ENCODE measurements at places on chromosomes 13 and 19.

GRCh38 chr19:41480336-41480735 is 37.4 kb downstream of the ERICH4 start:
- no peak for DNase-seq

DNA sequence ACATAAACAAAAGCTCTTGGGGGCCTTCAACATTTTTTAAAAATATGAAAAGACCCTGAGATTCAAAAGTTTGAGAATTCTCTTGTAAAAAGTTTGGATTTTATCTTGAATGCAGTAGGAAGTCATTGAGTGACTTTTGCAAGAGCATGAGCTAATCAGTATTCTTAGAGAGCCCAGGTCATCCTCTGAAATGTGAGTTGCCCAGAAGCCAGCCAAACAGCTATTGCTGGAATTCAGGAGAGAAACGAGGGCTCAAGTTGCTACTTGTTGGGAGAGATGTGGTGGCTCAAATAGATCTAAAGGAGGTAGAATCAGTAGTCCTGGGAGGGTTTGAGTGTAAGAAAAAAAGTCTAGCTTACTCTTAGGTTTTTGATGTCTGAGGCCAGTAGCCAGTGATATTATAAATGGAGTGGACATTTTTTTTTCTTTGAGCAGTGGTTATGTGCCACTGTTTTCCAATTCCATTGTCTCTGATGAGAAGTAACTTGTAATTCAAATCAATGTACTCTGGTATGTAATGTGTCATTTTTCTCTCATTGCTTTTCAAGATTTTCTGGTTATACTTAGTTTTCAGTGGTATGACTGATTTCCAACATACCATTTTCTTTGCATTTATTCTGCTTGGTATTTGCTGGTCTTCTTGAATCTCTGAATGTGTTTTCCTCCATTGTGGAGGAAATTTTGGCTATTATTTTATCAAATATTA is 30.7 kb downstream of the LMO7 start:
- no peak for DNase-seq

DNA sequence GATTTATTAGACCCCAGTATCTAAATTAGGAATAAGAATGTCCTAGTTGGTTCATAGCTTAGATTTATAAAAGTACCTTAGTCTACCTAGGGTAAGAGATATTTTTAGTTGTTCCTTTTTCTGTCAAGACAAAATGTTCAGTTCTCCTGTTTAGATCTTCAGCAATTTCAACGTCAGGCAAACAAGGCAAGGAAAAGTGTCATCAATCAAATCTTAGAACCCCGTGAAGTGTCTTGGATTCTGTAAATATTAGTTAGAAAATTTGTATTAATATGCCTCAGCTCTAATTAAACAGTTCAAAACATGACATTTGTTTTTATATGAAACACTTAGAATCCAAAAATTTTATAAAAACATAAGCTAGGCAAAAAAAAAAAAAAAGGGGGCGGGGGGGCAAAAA is 296.6 kb downstream of the PCDH9 start:
- no peak for DNase-seq

DNA sequence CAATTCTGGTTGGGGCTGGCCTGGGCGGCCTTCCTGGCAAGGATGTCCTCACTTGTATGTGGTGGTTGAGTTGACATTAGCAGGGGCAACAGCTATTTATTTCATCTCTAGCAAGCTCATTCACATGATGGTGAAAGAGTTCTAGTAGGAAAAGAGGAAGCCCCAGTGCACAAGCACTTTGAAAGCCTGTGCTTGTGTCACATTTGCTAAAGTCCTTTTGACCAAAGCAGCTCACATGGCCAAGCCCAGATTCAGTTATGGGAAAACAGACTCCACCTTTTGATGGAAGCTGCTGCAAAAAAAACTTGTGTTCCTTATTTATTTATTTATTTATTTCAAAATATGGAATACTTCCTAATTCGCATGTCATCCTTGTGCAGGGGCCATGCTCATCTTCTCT is 17.2 kb downstream of the GTF2F2 start:
- no peak for DNase-seq

- DNase-seq: no peak
Measured at GRCh38 chr13:23610966-23611491, 40.8 kb downstream of the TNFRSF19 start.

All from stimulated activated CD4-positive, alpha-beta T cell treated with anti-CD3 and anti-CD28 coated beads, Interleukin-12 subunit alpha, Interleukin-12 subunit beta, amount 100 ng/mL, for 24 hours (primary cell).